ENCODE measurements at places on chromosomes 5 and 9.
A peak's percentile ranks its signal among the peaks of the same experiment; 100 is the strongest.

DNA sequence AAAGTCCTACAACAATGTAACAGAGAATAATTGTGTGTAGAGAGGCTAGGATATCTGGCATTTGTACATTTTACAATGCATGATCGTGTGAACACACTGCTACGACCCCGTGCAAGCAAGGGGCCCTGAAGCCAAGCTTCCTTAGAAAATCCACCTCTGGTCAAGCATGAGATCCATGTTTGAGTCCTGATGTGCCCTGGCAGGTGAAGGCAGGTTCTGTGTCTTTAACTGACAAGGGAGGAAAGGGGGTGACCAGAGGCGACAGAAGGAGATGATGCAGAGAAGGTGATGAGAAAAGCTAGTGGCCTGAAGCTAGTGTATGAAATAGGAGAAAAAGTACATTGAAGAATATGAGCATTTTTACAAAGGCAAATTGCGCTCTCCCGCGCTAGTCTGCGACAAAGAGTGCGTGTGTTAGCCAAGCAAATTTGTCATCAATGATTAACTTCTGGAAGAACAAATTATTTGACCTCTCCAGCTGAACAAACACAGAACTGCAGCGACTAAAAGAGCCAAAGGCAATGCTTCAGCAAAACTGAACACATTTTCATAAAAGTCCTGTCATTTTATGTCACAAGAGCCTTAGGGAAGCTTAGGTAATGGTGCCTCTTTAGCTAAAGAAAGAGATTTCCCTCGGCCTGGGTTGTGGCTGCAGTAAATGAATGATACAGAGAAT lies 101.7 kb upstream of the DAPK1 start:
- no peak for DNase-seq
- H3K27ac ChIP-seq = no peak overlapping the region
- H3K4me1 ChIP-seq = no peaks in the 10 kb centered on the region
- H3K36me3 ChIP-seq = no peaks in the 10 kb centered on the region
- H3K27me3 ChIP-seq = no peaks in the 10 kb centered on the region

GRCh38 chr5:1354576-1354975 lies 9.7 kb upstream of the CLPTM1L start:
- H3K27ac ChIP-seq = no peak overlapping the region
- H3K4me1 ChIP-seq = no peaks in the 10 kb centered on the region
- no peak overlapping the region for H3K4me3 ChIP-seq

DNA sequence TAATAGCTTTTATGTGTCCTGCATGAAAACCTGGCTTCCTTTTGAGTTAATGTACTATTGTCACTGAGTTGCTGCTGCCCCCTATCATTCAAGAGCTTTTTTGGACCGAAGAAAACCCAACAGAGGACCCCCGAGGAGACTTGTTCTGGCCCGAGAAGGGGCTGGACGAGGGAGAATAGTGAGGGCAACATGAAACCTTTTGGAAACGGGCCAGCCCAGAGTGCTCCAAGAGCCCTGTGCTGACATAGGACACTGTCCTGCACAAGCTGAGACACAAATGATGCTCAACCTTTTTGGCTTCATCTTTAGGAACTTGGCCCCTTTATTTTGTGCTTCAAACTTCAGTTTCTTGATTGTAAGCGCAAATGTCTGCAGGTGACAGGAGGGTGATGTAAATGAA lies 4.0 kb upstream of the GADD45G start:
- H3K27me3 ChIP-seq = no peaks in the 10 kb centered on the region
- H3K27ac ChIP-seq = no peak overlapping the region
- H3K4me1 ChIP-seq = no peaks in the 10 kb centered on the region
- no peaks in the 10 kb centered on the region for H3K36me3 ChIP-seq

DNA sequence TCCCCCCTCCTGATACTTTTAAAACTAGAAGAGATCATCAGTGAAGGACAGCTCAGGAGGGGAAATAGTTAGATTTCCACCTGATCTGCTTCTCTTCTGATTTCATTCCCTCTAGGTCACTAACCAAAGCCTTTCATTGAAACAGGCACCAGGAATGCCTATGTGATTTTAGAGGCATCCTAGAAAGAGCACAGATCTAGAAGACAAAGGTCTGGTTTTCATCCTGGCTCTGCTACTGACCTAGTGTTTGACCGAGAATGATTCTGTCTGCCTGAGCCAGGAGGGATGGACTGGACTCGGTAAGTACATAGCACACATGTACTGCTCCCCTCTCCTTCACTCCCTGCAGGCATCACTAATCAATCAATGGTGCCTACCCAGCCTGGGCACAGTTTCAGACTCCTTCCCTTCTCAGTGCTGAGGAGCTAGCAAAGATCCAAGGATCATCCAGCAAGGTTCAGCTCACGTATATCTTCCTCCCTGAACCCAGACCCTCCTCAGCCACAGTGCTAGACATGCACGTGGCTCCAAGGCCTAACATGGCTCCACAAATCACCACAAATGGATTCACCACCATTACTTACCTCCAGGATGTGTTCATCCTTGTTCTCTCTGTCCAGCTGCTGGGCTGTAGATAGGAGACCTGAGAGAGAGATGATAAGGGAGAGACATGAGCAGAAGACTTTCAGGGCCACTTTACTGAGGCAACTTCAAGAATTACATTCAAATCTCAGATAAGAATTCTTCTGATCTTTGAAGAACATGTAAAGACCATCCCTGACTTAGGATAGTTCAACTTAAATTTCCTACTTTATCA lies 35.2 kb downstream of the FAT2 start:
- no peaks in the 10 kb centered on the region for H3K36me3 ChIP-seq
- no peak overlapping the region for H3K27ac ChIP-seq
- H3K4me3 ChIP-seq = no peak overlapping the region
- no peaks in the 10 kb centered on the region for H3K27me3 ChIP-seq
- DNase-seq = no peak

GRCh38 chr9:130212543-130213297 lies 40.5 kb downstream of the NCS1 start:
- no peak overlapping the region for H3K27ac ChIP-seq
- H3K27me3 ChIP-seq = no peaks in the 10 kb centered on the region
- DNase-seq = no peak

DNA sequence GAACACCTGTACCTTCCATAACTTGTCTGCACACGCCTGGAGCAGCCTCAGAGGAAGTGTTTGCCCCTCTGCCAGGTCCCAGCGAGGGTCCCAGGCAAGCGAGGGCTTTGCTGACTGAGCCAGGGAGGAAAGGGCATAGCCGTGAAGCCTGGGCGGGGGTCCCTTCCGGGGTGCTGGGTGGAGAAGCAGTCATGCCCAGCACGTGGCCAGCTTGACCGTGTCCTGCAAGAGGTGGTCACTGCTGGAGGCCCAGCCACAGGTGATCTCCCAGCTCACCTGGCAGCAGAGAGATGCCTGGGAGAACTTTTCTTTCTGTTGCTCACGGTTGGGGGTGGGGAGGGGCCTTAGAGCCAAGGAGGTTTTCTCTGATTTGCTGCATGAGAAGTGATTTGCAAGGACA lies 195.3 kb downstream of the CACNA1B start:
- no peak for DNase-seq
- no peak overlapping the region for H3K27ac ChIP-seq
- H3K4me3 ChIP-seq = no peak overlapping the region
- no peaks in the 10 kb centered on the region for H3K27me3 ChIP-seq
- H3K4me1 ChIP-seq = no peaks in the 10 kb centered on the region
- H3K36me3 ChIP-seq = no peaks in the 10 kb centered on the region

DNA sequence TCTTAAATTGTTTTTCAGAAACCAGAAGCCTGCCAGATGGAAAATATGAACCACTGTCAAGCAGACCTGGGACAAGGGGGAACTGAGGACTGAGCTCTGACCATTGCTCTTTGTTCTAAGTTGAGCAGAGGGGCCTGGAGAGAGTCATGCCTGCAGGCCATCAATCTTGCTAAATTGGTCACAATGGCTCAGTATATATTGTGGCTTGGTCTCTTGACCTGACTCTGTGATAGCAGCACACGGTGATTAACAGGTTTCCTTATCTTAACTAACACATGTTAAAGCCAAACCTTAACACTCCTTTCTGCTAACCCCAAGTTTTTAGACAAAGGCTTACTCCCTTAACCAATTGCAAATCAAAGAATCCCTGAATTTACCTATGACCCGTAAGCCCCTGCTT lies 1281.2 kb upstream of the NUDT12 start:
- no peak overlapping the region for H3K27ac ChIP-seq
- H3K4me1 ChIP-seq = no peaks in the 10 kb centered on the region
- no peaks in the 10 kb centered on the region for H3K27me3 ChIP-seq
- no peak for DNase-seq
- H3K4me3 ChIP-seq = no peak overlapping the region

GRCh38 chr9:93198117-93198837 lies 14.3 kb downstream of the WNK2 start:
- H3K4me3 ChIP-seq = no peak overlapping the region
- H3K4me1 ChIP-seq = peaks cover 34% of the 10 kb centered on the region
- H3K36me3 ChIP-seq = no peaks in the 10 kb centered on the region
- H3K27ac ChIP-seq = peak overlapping the region; percentile 22
- no peaks in the 10 kb centered on the region for H3K27me3 ChIP-seq
- DNase-seq = peak; percentile 53

DNA sequence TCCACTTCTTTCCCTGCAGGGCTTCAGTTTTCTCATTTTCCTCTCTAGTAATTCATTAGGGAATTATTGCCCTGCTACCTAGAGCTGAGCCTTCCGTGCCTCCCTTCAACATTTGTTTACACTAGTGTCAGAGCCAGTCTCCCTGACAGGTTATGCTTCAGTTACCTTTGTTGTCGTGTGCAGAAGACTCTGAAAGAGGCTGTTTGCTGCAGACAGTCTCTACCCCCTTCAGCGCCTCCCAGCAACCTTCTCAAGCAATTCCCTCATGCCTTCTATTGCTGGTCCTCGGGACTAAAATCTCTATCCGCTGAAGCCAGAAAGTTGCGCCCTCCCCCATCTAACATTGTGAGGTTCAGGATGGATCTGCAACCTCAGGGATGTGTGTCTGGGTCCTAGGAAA lies 12.8 kb downstream of the RALGPS1 start:
- no peaks in the 10 kb centered on the region for H3K27me3 ChIP-seq
- DNase-seq = no peak
- H3K36me3 ChIP-seq = no peaks in the 10 kb centered on the region
- no peak overlapping the region for H3K27ac ChIP-seq
- no peak overlapping the region for H3K4me3 ChIP-seq

DNA sequence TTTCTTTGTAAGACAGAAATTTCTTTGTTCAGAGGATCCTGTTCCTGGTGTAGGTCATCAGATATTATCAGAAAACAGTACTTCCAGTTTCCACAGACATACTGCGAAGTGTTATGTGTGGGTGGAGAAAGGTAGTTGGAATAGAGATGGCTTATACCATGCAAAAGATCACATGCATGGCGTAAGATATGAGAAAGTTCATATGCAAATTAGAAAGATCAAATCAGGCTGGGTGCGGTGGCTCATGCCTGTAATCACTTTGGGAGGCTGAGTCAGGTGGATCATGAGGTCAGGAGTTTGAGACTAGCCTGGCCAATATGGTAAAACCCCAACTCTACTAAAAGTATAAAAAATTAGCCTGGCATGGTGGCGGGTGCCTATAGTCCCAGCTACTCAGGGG lies 65.2 kb upstream of the GLIS3 start:
- no peak overlapping the region for H3K4me3 ChIP-seq
- no peaks in the 10 kb centered on the region for H3K36me3 ChIP-seq
- no peak for DNase-seq
- no peaks in the 10 kb centered on the region for H3K27me3 ChIP-seq

DNA sequence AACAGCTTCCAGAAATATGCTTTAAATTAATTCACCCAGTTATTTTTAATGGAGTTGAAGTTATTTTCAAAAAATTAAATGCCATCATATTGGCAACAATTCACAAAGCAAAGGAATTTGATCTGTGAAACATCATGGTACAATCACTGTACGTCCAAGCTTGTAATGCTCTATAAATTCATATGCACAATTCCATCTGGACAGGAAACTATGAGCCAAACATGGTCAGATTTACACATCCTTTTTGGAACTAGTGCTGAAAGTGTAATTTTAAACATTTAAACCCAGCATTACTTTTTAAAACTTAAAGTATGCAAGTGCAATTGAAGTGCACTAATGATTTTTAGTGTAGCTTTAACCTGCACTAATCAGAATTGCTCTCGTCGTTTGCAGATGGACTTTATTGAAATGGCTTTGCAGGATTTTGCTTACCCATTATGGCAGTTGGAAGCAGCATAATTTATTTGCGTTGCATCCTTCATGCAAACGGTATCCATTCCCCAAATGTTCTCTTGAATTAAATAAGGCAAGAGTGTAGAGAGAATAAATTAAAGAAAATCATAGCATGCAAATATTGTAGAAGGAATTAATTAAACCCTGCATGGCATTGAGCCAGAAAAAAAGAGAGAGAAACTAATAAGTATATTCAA lies 21.0 kb upstream of the OR13F1 start:
- DNase-seq = no peak
- no peaks in the 10 kb centered on the region for H3K27me3 ChIP-seq
- no peak overlapping the region for H3K4me3 ChIP-seq
- H3K4me1 ChIP-seq = no peaks in the 10 kb centered on the region

DNA sequence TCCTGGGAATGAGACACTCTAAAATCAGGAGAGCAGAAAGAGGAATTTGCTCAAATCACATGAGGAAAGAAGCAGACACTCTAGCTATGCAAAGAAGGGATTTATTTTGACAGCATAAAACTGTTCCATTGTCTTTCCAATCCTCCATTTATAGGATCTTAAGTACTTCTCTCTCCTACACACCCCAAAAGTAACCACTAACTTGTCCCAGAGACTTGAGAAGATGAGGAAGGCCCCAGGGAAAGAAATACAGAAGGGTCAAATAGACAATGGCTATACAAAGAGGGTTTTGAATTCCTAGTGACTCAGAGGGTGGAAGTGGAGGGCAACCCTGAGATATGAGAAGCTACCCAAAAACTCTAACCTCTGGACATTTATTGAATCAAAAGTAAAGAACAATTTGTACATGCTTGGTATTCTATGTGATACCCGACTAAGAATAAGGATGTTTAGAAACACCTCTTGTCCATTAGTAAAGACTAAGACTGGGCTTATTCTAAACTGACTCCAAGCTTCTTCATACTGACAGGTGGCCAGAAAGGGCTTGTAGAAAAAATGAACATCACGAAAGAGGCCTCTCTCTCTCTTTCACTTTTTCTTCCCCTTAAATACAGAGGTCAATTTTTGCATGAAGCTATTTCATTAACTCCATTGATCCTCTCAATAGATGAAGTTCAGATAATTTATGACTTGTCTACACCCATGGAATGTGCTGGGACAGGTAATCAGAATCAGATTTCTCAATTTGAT lies 20.6 kb downstream of the DMAC1 start:
- H3K4me1 ChIP-seq = no peaks in the 10 kb centered on the region
- no peaks in the 10 kb centered on the region for H3K36me3 ChIP-seq
- no peaks in the 10 kb centered on the region for H3K27me3 ChIP-seq
- H3K4me3 ChIP-seq = no peak overlapping the region

DNA sequence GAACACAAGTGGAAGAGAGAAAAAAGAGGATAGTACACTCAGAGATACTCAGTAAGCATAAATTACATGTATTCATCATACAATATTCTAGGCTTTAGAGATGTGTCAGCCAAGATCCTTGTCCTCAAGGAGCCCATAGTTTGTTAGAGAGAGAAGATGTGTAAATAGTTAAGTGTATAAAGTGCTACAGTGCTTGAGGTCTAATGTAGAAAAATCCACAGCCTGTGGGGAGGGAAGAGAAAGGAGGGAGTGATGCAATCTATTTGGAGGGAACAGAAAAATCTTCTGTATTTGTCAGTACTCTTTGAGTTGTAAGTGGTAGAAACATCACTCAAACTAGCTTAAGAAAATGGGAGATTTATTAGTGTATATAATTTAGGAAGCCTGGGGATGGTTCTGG lies 81.9 kb downstream of the PALM2AKAP2 start:
- no peak overlapping the region for H3K27ac ChIP-seq
- no peak for DNase-seq
- H3K4me1 ChIP-seq = no peaks in the 10 kb centered on the region
- H3K36me3 ChIP-seq = no peaks in the 10 kb centered on the region

Data from colonic mucosa (tissue), 4 donors.